RPMI7951 (cell line): ENCODE measurements at places on chromosomes 3 and 15. TPM values are rescaled to one million over a fixed set of nuclear protein-coding genes. Genes with fewer than 3 reads are reported as not detected.

APOD gene
- 0.96 and 1.6 TPM in 2 replicates for total RNA-seq

SOX14 gene
- total RNA-seq = not detected in 2 replicates

DNA sequence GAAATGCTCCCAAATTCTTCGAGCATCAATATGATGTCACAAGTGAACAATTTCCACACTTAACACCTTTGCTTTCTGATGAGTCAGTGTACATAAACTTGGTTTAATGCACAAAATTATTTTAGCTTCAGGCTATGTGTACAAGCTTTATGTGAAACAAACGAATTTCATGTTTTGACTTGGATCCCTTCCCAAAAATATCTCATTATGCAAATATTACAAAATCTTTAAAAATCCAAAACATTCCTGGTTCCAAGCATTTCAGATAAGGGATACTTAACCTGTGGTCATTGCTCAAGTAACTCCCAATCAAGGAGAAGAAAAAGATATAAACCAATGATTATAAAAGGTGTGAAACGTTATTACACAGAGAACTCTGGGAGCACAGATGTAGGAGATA is 25.2 kb downstream of the RAB5A start:
- DNase-seq = peak; percentile 5

GRCh38 chr15:66777596-66778313 is 75.7 kb downstream of the SMAD6 start:
- no peak for DNase-seq

- DNase-seq = no peak
Measured at GRCh38 chr15:31349233-31350141, 22.9 kb downstream of the KLF13 start.

- DNase-seq = no peak
Measured at GRCh38 chr15:52798529-52799101, 8.5 kb upstream of the ONECUT1 start.
